ENCODE measurements at places on chromosomes 2 and 18.

DNA sequence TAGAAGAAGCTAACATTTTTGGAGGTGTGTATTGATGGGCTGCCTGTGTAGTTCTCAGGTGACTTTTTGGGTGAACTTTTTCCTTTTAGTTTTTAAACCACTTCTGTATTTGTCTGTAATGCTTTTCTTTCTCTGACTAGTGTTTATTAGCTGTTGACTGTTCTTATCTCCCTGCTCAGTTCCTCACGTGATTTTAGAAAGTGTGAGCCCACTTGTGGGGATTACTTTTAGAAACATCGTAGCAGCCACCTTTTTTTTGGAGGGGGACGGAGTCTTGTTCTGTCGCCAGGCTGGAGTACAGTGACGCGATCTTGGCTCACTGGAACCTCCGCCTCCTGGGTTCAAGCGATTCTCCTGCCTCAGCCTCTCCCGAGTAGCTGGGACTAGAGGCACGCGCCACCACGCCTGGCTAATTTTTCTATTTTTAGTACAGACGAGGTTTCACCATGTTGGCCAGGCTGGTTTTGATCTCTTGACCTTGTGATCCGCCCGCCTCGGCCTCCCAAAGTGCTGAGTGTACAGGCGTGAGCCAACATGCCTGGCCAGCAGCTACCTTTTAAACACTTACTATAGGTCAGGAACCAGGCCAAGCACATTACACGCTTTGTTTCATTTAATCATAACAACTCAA is 9.2 kb upstream of the CDKL4 start:
- no peak for DNase-seq

- DNase-seq, result no peak
These were observed 11.0 kb upstream of the SIX3 start for GRCh38 chr2:44930274-44931197.

GRCh38 chr2:237315170-237315828 is 98.7 kb downstream of the COL6A3 start:
- DNase-seq, result no peak

DNA sequence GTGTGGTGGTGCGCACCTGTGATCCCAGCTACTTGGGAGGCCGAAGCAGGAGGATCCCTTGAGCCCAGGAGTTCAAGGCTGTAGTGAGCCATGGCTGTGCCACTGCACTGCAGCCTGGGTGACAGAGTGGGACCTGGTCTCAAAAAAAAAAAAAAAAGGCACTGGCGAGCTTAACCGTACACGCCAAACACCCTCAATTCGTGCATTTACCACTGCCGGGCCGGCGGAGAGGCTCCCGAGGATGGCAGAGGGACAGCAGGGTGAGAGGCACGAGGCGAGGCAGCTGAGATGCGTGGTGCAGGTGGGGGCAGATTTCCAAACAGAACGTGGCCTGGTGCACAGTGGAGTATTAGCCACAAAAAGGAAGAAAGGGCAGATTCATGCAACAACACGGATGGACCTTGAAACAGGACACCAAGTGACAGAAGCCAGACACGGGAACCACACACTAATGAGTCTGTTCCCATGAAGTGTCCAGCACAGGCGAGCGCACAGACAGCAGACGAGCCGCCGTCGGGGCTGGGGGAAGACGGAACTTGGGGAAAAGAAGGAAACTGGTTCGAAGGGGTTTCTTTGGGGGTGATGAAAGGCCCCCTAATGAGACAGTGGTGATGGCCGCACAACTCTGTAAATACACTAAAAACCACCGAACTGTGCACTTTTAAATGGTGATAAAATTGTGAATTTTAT is 27.4 kb downstream of the SLC66A2 start:
- no peak for DNase-seq

- peak; percentile 39 for DNase-seq
These were observed 178.4 kb downstream of the BCL2 start for GRCh38 chr18:63140997-63141777.

- DNase-seq, result no peak
These were observed 26.2 kb downstream of the ATAD2B start for GRCh38 chr2:23900541-23901322.

GRCh38 chr2:161703863-161704262 is 79.6 kb downstream of the SLC4A10 start:
- no peak for DNase-seq

DNA sequence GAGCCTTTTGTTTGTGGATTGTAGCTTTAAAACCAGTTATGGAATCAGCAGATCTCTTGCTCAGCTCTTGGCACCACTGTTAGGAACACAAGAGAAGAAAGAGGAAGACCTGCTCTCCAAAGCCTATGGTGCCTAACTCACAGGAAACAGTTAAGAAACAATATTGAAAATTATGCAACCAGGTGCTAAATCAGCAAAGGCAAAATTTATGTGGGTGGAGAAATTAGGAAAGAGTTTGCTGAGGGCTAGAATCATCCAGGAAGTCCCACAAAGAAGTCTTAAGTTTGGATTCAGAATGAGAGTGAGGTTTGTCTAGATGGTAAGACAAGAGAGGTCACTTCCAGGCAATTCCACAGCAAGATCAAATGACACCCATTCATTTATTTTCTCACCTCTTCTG is 49.4 kb downstream of the AOX1 start:
- DNase-seq, result no peak

GRCh38 chr2:234828382-234829073 is 123.3 kb upstream of the SH3BP4 start:
- no peak for DNase-seq

GRCh38 chr2:24328010-24328409 is 32.3 kb downstream of the ITSN2 start:
- no peak for DNase-seq

GRCh38 chr2:73852020-73852419 is 23.3 kb downstream of the STAMBP start:
- no peak for DNase-seq

GRCh38 chr18:79765491-79766245 is 32.1 kb upstream of the KCNG2 start:
- DNase-seq, result no peak

DNA sequence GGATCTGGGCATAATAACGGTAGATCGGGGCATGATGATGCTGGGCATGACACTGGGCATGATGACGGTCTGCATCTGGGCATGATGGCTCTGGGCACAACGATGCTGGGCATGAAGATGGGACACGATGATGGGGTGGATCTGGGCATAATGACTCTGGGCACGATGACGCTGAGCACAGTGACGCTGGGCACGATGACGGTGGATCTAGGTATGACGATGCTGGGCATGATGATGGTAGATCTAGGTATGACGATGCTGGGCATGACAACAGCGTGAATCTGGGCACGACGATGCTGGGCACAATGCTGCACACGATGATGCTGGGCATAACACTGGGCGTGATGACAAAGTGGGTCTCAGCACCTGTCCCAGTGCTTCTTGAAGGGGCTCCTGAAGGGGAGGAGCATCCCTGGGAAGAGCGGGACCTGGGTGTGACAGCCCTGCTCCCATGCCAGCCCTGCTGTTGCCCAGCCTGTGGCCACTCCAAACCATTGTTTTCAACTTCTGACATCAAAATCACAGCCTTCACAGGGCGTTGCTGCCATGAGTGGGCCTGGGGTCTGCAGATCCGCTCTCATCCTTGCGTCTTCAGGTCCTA is 30.4 kb upstream of the ALLC start:
- DNase-seq, result no peak

DNA sequence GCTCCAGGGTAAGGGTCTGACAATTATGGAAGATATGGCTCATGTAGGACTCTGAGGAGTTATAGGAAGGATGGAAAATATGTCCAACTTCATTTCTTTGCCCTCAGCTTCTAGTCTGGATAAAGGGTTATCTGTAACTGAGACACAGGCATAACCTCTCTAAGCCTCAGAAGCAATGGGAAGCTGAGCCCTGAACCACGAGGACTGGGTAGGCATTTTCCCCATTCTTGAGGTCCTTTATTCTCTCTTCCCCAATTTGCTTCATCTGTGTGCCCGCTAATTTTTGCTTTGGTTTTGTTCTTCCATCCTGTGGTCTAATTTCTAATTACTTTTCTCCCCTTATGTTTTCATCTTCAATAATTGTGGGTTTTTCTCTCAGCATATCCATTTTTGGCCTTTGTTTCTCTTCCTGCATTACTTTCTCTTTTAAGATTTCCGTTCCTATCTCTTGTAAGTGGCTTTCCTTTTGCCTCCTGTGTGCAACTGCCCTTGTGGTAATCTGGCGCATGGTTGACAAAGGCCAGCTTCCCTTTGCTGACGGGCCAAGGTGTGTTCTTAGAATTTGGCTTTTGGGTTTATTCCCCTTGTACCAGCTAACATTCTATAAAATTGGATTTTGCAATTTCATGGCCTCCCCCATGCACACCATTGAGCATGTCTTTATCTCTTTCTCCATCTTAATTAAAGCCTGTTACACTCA is 343.8 kb downstream of the TXNL1 start:
- DNase-seq, result no peak

GRCh38 chr2:146986161-146986560 is 858.7 kb upstream of the ACVR2A start:
- no peak for DNase-seq

- peak; percentile 28 for DNase-seq
These were observed at the start of gene PTH2R for GRCh38 chr2:208406474-208407451. Gene PTH2R, plus strand, starts transcription at chr2:208406792. Its CDS starts 252 bp downstream, at chr2:208407044.

DNA sequence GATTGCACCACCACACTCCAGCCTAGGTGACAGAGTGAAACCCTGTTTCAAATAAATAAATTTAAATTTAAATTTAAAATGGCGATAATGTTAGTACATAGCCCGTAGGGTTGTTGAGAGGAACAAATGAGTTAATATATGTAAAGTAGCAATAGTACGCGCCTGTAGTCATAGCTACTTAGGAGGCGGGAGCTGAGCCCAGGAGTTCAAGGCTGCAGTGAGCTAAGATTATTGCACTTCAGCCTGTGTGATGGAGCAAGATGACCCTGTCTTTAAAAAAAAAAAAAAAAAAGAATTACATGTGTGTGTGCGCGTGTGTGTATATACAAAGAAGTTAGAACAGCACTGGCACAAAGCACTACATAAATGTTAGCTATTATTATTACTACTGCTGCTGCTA is 117.4 kb upstream of the ARL5A start:
- DNase-seq, result no peak

DNA sequence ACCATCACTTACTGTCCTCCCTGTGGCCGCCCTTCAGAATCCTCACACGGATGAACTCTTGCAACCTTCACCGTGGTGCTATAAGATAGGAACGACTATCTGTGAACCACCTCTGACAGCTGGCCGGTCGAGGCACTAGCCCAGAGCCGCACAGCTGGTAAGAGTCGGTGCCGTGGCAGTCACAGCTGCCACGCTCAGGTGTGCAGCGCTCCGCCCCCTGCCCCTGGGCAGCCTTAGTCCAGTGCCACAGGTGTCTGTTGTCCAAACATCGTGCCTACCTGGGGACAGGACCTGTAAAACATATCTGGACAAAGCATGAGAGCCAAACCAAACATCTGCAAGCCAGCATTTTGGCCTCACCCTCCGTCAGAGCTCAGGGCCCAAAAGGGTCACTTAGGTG is 55.3 kb upstream of the SALL3 start:
- DNase-seq, result no peak

DNA sequence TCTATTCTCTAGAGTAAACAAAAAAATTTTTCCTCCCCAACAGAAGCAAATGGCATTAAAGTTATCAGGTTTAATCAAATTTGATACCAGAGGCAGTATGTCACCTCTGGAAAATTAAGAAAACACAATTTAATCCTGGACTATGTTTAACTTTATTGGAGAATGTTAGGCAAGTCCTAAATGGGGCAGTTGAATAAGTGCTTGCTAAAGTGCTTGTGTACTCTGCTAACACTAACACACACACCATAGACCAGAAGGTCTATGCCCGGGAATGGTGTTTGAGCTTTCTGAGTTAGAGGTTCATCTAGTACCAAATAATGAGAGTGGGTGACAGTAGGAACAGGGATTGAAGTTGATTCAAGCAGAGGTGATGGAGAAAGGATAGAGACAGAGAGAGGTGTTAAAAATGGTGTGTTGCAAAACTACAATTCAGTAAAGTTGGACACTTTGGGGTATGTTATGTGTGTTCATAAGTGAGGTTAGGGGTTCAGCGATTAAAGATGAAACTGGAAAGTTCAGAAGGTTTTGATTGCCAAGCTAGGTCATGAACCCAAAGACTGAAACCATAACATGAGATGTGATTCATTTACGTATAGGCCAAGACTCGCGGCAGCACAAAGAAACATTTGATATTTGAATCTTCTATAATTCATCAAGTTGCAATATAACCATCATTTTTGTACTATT is 40.5 kb upstream of the PEX13 start:
- no peak for DNase-seq

DNA sequence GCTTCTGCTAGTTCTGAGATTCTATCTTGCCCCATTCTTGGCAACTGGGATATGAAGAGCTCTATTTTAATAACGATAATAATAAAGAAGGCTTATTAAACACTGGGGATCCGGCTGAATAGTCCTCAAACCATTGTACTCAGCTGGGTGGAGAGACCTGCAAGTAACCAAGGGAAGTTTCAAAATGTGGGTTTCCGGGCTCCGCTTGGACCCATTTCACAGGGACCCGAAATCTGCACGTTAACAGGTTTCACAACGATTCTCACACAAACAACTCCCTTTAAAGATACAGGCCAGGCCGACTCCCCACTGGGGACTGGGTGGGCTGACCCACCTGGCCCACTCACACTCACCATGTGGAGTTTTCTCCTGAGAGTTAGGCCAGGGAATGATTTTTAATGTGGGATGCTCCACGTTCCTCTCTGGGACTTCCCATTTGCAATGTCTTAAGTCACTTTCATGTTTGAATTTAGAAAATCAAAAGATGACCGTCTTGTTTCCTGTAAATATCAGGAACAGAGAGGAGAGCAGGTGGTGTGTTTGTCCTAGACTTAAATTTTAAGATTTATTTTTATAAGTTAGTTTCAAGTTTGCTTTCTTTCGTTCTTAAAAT is 96.3 kb downstream of the SH3RF3 start:
- DNase-seq, result no peak

DNA sequence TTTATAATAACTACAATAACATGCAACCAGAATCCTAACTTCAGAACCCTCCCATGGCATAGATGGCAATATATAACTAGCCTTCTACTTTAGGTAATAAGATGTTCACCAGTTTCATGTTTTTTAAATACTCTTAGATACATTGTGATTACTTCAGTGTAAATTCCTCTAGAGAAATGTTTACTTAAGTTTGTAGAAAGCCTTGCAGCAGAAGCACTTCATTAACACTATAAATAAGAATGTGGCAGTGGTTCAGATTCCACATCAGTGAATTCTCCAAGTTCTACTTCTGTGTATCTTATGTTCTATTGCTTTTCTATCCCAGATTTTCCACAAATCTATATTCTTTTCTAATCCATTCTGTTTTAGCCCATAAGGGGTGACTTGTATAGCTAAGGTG is 1.2 kb upstream of the RAD51AP2 start:
- no peak for DNase-seq

DNA sequence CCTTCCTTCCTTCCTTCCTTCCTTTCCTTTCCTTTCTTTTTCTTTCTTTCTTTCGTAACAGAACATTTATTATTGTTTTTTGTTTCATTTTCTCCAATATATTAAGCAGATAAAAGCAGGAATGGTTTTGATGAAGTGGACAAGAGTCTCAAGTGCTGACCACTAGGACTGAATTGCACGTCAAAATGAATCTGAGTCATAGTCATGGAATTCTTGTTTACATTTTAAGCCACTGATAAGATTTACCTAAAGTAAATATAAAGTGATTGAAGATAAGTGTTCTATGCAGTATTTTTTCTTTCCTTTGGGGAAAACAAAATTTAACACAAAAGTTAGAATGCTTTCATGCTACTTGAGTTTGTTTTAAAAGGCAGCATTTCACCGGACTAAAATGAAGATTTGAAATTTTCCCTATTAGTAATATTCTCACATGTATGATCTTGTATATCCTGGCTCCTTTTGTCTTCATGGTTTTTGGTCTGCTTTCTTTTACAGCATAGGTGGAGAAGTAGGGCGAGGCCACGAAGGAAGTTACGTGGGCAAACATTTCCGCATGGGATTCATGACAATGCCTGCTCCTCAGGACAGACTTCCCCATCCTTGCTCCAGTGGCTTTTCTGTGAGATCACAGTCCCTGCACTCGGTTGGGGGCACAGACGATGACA is 113.5 kb downstream of the NYAP2 start:
- DNase-seq, result no peak

All from SHP77 (cell line).